Stimulated activated CD4-positive, alpha-beta T cell treated with anti-CD3 and anti-CD28 coated beads, Interleukin-1b, Interleukin-23, amount 100 ng/mL, for 48 hours (primary cell): ENCODE measurements at places on chromosomes 13 and 19.
A peak's percentile ranks its signal among the peaks of the same experiment; 100 is the strongest.

- DNase-seq, result no peak
Measured at GRCh38 chr13:95020298-95020987, 280.8 kb downstream of the ABCC4 start.

DNA sequence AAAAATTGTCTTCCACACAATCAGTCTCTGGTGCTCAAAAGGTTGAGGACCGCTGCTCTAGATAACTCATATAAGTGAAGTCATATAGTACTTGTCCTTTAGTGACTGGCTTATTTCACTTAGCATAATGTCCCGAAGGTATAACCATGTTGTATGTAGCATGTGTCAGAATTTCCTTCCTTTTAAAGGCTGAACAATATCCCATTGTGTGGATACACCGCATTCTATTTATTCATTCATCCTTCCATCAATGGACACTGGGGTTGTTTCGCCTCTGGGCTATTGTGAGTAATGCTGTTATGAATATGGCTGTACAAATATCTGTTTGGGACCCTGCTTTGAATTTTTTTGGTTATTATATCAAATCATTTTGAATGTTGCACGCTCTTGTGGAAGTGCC is 4.6 kb upstream of the LYPD5 start:
- DNase-seq, result no peak

DNA sequence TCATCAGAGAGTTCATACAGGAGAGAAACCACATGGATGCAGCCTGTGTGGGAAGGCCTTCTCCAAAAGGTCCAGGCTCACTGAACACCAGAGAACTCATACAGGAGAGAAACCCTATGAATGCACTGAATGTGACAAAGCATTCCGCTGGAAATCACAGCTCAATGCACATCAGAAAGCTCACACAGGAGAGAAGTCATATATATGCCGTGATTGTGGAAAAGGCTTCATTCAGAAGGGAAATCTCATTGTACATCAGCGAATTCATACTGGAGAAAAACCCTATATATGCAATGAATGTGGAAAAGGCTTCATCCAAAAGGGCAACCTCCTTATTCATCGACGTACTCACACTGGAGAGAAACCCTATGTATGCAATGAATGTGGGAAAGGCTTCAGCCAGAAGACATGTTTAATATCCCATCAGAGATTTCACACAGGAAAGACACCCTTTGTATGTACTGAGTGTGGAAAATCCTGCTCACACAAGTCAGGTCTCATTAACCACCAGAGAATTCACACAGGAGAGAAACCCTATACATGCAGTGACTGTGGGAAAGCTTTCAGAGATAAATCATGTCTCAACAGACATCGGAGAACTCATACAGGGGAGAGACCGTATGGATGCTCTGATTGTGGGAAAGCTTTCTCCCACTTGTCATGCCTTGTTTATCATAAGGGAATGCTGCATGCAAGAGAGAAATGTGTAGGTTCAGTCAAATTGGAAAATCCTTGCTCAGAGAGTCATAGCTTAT is 17.7 kb downstream of the ZNF613 start:
- DNase-seq, result no peak

- DNase-seq, result peak; percentile 71
Measured at GRCh38 chr19:21463449-21464105, 41.8 kb upstream of the ZNF429 start.

- DNase-seq, result peak; percentile 17
Measured at GRCh38 chr19:14118165-14119051, 846 bp upstream of the PRKACA start.

GRCh38 chr19:38734426-38735256 is 9.6 kb downstream of the CAPN12 start:
- no peak for DNase-seq

DNA sequence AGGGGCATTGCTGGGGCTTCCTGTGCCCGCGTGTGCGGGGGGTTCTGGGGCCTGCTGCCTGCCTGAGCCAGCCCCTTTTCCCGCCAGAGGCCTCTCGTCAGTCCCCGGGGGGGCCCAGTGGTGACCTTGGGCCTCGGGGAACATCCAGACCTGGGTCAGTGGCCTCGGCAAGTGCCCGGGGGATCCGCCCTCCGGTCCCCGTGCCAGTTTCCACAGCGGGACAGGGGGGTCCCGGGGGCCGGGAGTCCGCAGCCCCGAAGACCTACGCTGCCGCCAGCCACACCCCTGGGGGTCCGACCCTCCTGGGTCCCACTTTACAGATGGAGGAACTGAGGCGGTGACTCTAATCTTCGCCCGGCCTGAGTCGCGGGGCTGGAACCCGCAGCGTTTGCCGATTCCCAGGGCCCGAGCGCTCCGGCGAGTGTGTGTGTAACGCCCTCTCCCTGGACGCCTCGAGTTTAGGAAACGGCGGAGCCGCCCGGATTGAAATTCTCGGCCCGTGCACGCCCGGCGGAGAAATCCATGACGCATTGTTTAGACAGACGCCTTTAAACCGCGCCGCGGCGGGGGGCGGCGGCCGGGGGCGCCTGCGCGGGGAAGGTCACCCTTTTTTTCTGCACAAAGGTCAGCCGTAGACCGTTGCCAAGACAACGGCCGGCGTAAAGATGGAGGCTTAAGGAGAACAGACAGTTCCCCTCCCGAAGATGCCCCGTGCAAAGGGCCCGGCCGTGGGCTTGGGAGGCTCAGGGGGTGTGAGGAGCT is 39.3 kb downstream of the EFNA2 start:
- peak; percentile 31 for DNase-seq

DNA sequence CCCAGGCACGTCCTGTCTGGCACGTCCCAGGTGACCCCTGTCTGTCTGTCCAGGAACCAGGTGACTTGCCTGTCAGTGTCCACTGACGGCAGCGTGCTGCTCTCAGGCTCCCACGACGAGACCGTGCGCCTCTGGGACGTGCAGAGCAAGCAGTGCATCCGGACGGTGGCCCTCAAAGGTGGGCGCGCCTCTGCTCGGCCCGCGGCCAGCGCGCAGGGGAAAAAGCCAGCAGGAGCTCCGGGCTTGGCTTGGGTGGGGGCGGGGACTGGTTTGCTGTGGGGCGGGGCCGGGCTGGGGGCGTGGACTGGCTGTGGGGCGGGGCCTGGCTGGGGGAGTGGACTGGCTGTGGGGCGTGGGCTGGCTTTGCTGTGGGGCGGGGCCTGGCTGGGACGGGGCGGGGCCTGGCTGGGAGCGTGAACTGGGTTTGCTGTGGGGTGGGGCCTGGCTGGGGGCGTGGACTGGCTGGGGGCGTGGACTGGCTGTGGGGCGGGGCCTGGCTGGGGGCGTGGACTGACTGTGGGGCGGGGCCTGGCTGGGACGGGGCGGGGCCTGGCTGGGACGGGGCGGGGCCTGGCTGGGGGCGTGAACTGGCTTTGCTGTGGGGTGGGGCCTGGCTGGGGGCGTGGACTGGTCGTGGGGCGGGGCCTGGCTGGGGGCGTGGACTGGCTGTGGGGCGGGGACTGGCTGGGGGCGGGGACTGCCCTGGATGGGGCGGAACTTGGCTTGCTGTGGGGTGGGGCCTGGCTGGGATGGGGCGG is 7.2 kb downstream of the WDR18 start:
- DNase-seq, result peak; percentile 90

DNA sequence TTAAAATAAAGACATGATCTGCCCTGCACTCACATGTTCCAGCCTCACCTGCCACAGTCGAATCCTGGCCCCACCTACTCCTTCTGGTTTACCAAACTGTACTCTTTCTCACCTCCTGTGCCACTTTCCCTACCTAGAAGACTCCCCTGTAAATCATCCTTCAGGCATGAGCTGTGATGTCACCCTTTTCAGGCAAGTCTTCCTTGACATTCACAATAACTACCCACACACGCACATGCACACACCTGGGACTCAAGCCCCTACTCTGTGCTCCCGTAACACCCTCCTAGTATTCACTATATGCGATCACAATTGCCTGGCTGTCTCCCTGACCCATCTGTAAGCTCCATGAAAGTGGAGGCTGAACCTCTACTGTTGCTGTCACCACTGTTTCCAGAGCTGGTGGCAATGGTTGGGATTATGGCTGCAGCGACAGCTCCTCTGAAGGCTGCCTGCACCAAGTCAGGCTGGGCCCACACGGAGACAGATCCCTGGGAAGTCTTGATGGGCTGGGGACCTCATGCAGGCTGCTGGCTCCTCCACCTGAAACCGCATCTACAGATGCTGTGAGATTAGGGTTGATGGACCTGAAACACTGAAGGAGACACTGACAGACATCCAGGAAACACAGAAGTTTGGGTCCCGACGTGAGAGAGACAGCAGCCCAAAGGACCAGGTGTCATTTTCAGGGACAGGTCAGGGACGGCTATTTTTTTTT is 611.1 kb downstream of the UQCRFS1 start:
- no peak for DNase-seq

GRCh38 chr19:2185734-2186070 is 22.0 kb downstream of the DOT1L start:
- no peak for DNase-seq

DNA sequence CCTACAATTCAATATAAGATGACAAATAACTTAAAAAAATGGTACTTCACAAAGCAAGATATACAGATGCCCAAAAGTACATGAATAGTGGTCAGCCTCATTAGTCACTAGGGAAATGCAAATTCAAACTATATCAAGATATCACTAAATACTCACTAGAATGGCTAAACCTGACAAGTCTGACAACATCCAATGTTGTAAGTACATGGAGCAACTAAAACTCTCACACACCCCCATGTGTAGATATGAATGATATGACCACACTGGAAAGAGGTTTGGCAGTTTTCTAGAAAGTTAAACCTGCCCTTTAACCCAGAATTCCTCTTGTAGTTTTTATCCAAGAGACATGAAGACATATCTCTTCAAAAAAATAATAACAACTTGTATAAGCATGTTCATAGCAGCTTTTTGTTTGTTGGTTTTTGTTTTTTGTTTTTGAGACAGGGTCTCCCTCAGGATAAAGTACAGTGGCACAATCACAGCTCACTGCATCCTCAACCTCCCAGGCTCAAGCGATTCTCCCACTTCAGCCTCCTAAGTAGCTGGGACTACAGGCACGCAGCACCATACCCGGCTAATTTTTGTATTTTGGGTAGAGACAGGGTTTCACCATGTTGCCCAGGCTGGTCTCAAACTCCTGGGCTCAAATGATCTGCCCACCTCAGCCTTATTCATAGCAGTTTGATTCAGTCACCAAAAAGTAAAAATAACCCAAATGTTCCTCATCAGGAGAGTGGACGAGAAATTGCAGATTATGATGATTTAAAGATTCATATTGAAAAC is 55.1 kb downstream of the RFX2 start:
- no peak for DNase-seq

GRCh38 chr13:46173656-46174055 is 8.3 kb downstream of the LCP1 start:
- DNase-seq, result peak; percentile 42

DNA sequence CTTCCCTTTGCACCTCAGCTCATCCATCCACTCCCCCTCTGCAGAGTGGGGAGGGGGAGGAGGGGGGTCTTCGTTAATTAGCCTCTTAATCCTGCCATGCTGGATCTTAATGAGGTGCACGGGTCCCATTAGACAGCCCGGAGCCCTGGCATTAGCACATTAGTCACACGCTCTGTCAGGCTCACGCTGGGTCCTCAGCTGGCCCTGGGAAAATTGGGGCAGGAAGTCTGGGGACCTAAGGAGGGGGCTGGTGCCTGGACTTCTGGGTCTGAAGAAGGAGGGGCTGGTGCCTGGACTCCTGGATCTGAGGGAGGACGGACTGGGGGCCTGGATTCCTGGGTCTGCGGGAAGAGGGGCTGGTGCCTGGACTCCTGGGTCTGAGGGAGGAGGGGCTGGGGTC is 444 bp upstream of the NCCRP1 start:
- no peak for DNase-seq

- DNase-seq, result peak; percentile 79
Measured at GRCh38 chr19:12723641-12724426, at the start of gene TNPO2. TNPO2 (minus strand) TSS chr19:12723932; CDS start chr19:12720977, 2,955 bp downstream.

DNA sequence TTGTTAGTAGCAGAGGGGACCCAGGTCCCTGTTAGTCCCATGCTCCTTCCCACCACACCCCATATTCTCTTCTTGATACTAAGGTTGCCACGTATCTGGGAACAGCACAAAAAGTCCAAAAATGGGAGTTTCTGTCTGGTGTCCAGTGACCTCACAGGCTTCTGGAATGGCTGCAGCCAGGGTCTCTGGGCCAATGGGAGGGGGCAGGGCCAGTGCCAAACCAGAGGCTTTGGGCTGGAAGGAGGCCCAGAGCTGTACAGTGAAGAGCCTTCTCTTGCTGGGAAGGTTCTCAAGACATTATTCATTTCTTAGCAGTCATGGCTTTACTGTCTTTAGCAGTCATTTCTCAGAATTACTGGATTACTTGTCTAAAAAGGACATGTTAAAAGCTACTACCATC is 119.2 kb downstream of the FRY start:
- DNase-seq, result no peak

- DNase-seq, result no peak
Measured at GRCh38 chr13:37966266-37966665, 96.7 kb upstream of the TRPC4 start.

DNA sequence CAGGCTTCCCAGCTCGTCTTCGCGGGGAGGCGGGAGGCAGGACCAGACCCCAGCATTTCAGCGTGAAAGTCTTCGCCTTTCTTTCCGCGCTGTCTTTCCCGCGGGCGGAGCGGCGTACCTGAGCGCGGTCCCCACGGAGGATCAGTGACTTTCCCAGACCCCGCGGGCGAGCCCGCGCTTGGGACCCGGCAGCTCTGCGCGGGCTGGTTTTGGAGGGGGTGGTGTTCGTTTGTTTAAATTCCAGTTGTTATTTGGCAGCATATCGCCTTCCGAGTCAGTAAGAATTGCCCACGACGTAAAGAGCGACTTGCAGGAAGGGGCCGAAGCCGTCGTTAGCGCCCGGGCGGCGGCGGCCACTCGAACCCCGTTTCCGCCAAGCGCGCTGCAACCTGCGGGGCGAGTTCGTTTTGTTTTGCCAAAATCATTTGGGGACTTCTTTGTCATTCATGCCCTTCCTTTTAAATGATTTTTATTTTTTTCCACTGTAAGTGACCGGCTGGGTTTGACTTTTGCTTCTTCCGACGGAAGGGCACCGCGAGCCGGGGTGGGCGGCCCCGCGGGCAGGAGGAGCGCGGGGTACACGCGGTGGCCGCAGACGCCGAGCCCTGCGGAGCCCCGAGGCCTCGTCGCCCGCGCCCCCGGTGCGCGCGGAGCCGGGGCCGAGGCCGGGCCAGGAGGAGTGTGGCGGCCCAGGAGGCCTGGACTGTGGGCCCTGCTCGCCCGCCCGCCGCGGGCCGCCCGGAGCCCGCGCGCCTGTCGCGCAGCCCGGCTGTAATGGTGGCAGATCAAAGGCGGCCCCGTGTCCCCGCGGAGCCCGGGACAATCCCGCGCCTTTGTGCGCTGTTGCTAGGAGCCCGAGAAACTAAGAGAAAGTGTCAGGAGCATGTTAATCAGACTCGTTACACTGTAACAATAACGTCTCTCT is 75.9 kb downstream of the ZIC5 start:
- no peak for DNase-seq

DNA sequence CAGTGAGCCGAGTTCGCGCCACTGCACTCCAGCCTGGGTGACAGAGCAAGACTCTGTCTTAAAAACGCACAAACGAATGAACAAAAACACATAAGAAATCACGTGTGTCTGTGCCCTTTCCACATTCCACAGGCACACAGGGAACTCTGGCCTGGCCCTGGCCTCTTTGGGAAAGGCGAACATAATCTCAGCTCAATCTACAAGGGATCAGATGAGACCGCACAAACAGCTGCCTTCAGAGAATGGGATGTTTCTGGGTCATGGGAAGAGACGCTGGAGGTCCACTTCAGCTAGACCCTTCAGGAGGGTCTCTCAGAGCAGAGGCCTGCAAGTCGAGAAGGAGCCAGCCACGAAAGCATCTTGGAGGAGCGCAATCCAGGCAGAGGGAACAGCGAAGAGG is 6.3 kb upstream of the CRTC1 start:
- DNase-seq, result no peak
